Breast epithelium (tissue), 4 donors: ENCODE measurements at places on chromosomes 3 and 15. TPM values are rescaled to one million over a fixed set of nuclear protein-coding genes. Genes with fewer than 3 reads are reported as not detected.

HGD gene
- 5.1 TPM for total RNA-seq

CCR1 gene
- 4.3 TPM for total RNA-seq

SNRPA1 gene
- total RNA-seq = 26.4 TPM

RCCD1 gene
- total RNA-seq = 5.3 TPM

POLR2H gene
- 63.7 TPM for total RNA-seq

LEKR1 gene
- 1.6 TPM for total RNA-seq

DNA sequence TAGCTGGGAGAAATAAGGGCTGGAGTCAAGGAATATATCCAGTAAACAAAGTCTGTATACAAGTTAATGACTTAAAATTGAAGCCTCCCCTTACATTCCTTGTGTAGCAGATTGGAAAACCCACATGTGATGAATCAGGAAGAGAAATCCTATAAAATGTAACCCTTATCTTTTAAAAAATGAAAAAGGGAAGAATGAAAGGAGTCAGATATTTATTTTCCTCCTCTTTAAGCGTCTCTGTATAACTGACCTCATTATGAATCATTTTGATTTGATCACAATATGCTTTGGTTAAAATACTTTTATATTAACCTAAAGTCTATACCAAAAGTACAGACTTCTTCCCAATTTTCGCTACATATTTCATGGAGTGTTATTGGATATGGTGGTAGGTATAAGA is 316.3 kb upstream of the STAC start:
- no peaks in the 10 kb centered on the region for H3K4me1 ChIP-seq
- H3K4me3 ChIP-seq = no peak overlapping the region
- H3K27me3 ChIP-seq = no peaks in the 10 kb centered on the region
- no peaks in the 10 kb centered on the region for H3K36me3 ChIP-seq

DNA sequence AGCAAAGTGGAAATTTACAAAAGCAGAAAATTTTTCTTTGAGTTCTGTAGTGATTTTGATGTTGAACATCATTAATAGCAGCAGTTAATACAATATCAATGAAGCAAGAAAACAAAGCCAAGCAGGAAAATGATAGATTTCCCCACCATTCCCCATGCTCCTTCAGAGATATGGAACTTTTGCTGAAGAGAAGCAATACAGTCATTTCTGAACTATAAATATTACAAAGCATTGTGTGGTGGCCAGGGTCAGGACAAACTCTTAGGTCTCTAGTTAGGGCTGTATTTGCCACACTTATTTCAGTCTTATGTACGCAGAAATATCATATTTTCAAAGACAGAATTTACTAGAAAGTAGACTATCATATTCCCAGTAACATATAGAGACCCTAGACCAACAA is 88.8 kb upstream of the P3H2 start:
- H3K4me1 ChIP-seq = no peaks in the 10 kb centered on the region
- no peak overlapping the region for H3K4me3 ChIP-seq
- H3K27ac ChIP-seq = no peak overlapping the region
- H3K36me3 ChIP-seq = no peaks in the 10 kb centered on the region

- peak overlapping the region; percentile 49 for H3K4me3 ChIP-seq
- no peaks in the 10 kb centered on the region for H3K36me3 ChIP-seq
- peaks cover 25% of the 10 kb centered on the region for H3K27me3 ChIP-seq
- DNase-seq = no peak
- H3K27ac ChIP-seq = peak overlapping the region; percentile 14
Observed at GRCh38 chr15:36886701-36887100, 213.6 kb downstream of the MEIS2 start.

GRCh38 chr3:30659270-30660130 is 53.1 kb downstream of the TGFBR2 start:
- H3K27me3 ChIP-seq = no peaks in the 10 kb centered on the region
- H3K27ac ChIP-seq = peak overlapping the region; percentile 76
- no peak overlapping the region for H3K4me3 ChIP-seq
- no peak for DNase-seq
- H3K36me3 ChIP-seq = no peaks in the 10 kb centered on the region

GRCh38 chr3:191363221-191363620 is 32.9 kb upstream of the UTS2B start:
- H3K4me3 ChIP-seq = no peak overlapping the region
- no peaks in the 10 kb centered on the region for H3K4me1 ChIP-seq
- no peak for DNase-seq
- H3K27ac ChIP-seq = no peak overlapping the region
- H3K27me3 ChIP-seq = no peaks in the 10 kb centered on the region
- H3K36me3 ChIP-seq = peaks cover 4% of the 10 kb centered on the region

DNA sequence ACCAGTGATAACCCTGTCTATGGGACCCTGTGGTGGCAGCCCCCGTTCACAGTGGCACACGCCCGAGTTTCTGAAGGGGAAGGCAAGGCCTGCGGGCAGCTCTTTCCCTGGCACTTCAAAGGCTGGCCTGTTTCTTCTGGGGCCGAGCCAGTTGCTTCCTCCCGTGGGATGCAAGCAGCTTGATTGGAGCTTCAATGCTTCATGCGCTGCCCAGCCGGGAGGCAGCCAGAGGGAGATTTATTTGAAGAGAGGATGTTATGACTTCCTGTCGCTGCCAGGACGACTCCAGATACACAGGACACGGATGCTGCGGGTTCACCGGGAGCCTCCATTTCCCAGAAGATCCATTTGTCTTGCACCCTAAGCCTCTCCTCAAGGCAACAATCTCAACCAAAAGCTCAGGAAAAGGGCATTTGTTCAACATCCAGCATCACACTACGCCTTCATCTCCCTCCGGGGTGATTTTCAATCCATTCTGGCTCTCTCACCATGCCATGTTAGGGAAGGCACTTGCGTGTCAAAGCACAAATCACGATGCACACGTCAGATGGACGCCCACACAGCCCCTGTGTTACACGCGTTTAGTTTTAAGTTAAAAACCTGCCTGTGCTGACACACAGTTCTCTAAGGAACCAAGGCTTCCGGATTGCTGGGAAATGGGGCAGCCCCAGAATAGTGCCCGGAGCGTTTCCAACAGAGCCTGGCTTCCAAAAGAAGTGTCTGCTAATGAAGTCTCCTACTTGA is 330.2 kb downstream of the OCA2 start:
- DNase-seq = no peak
- no peak overlapping the region for H3K4me3 ChIP-seq
- no peaks in the 10 kb centered on the region for H3K36me3 ChIP-seq
- H3K27ac ChIP-seq = no peak overlapping the region
- H3K27me3 ChIP-seq = no peaks in the 10 kb centered on the region
- no peaks in the 10 kb centered on the region for H3K4me1 ChIP-seq

DNA sequence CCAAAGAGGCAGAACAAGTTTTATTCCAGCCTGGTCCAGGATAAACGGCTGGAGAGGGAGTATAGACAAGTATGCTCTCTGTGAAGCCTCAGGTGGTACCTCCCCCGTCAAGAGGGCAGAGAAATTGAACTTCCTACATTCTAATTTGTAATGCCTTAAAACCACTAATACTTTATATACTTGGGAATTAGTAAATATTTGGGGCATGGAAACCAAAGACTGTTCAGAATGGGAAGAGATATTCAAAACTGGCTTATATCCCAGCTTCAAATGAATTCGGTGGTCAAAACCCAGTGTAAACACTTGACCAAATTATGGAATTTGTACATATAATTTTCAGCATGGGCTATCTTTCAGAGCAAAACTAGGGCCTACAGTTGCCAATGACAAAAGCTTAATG is 122.6 kb downstream of the FBN1 start:
- H3K27ac ChIP-seq = no peak overlapping the region
- DNase-seq = no peak
- no peaks in the 10 kb centered on the region for H3K4me1 ChIP-seq
- no peaks in the 10 kb centered on the region for H3K27me3 ChIP-seq
- H3K4me3 ChIP-seq = no peak overlapping the region

DNA sequence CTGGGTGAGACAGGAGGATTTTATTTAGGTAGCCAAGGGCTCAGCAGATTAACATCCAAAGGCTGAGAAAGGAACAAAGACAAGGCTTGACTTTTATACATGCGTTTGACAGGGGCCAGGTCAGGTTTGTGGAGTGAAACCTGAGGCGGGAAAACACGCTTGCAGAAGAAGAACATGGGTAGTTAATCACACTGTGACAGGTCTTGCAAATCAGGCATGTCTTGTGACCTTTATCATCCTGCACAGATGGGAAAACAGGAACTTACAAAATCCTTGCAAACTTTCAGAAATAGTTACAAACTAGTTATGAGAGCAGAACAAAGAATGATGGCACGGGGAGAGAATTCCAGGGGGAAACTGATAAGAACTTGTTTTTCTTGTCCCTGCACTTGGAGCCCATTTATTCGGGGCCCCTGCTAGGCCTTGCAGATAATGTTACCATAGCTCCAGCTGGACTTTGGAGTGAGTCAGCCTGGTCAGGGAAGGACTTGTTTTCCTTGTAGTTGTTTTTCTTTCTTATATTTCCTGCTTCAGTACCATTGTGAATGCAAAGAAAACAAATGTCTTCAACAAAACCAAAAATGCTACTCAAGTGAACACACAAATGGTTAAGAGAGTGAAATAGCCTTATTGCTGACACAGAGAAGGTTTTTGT is 965.9 kb upstream of the ROBO1 start:
- H3K4me1 ChIP-seq = no peaks in the 10 kb centered on the region
- no peak for DNase-seq
- no peaks in the 10 kb centered on the region for H3K27me3 ChIP-seq
- H3K36me3 ChIP-seq = no peaks in the 10 kb centered on the region
- no peak overlapping the region for H3K4me3 ChIP-seq

GRCh38 chr3:179107617-179108016 is 36.0 kb upstream of the ZMAT3 start:
- H3K4me1 ChIP-seq = no peaks in the 10 kb centered on the region
- no peak overlapping the region for H3K4me3 ChIP-seq
- no peak overlapping the region for H3K27ac ChIP-seq
- no peaks in the 10 kb centered on the region for H3K36me3 ChIP-seq

- no peaks in the 10 kb centered on the region for H3K27me3 ChIP-seq
- H3K4me1 ChIP-seq = no peaks in the 10 kb centered on the region
- no peaks in the 10 kb centered on the region for H3K36me3 ChIP-seq
- DNase-seq = no peak
Observed at GRCh38 chr3:6860954-6861624, at the start of gene GRM7. Gene GRM7 (plus strand): TSS chr3:6861115.

DNA sequence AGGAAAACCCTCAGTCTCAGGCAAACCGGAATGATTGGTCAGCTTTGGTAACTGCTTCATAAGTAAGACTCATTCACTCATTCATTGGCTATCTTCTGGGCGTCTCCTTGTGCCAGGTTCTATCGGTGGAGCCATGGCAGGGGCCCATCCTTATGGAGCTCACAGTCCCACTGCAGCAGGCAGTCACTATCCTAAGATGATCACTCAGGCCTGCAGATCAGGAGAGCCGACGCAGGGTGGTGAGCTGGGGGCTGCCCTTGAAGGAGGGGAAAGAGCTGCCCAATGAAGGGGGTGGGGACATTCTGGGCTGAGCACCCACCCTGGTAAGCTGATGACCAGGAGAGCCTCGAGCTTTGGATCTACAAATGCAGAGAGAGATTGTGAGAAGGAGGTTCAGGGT is 20.5 kb upstream of the FGD5 start:
- no peaks in the 10 kb centered on the region for H3K36me3 ChIP-seq
- H3K4me1 ChIP-seq = no peaks in the 10 kb centered on the region
- no peak for DNase-seq
- H3K27me3 ChIP-seq = no peaks in the 10 kb centered on the region

- H3K36me3 ChIP-seq = no peaks in the 10 kb centered on the region
- H3K27ac ChIP-seq = no peak overlapping the region
- no peak overlapping the region for H3K4me3 ChIP-seq
- no peaks in the 10 kb centered on the region for H3K4me1 ChIP-seq
- H3K27me3 ChIP-seq = no peaks in the 10 kb centered on the region
Observed at GRCh38 chr3:50557915-50558314, 9.6 kb downstream of the C3orf18 start.

DNA sequence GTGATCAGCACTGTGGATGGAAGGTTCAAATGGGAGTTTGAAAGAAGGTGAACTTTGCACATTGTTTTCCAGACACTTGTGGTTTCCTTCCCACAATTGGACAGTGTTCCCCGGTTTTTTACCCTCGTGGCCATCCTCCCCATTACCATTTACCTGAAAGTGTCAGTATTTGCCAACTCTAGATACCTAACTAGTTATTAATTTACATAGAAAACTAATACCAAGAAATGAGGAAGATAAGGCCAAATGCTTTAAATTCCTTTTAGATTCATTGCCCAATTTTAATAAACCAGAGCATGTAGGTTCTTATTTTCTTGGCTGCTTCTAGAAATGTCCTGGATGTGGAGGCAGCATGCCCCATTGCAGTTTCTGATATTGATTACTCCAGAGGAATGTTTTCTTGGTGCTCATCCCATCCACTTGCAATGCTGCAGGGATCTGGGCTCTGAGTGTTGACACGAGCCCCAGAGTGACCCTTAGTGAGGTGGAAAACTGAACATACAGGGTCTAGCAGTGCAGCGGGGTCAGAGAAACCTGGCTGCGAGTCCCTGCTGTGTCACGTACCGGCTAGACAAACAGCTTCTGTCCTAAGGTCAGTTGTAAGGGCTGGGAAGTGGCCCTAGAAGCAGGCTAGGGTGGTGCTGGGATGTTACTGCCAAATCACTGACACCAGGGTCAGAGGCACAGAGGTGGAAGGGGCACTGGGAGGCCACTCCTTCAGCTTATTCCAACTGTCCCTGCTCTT is 23.5 kb downstream of the LSM3 start:
- no peaks in the 10 kb centered on the region for H3K36me3 ChIP-seq
- H3K27me3 ChIP-seq = no peaks in the 10 kb centered on the region
- H3K27ac ChIP-seq = peak overlapping the region; percentile 82
- H3K4me1 ChIP-seq = no peaks in the 10 kb centered on the region
- no peak overlapping the region for H3K4me3 ChIP-seq

- peaks cover 3% of the 10 kb centered on the region for H3K4me1 ChIP-seq
- no peak overlapping the region for H3K4me3 ChIP-seq
Observed at GRCh38 chr15:85760049-85760448, 34.7 kb downstream of the KLHL25 start.

- H3K27me3 ChIP-seq = no peaks in the 10 kb centered on the region
- no peaks in the 10 kb centered on the region for H3K4me1 ChIP-seq
- no peak for DNase-seq
- no peak overlapping the region for H3K27ac ChIP-seq
Observed at GRCh38 chr3:112857526-112857925, 10.9 kb upstream of the CD200R1L start.

DNA sequence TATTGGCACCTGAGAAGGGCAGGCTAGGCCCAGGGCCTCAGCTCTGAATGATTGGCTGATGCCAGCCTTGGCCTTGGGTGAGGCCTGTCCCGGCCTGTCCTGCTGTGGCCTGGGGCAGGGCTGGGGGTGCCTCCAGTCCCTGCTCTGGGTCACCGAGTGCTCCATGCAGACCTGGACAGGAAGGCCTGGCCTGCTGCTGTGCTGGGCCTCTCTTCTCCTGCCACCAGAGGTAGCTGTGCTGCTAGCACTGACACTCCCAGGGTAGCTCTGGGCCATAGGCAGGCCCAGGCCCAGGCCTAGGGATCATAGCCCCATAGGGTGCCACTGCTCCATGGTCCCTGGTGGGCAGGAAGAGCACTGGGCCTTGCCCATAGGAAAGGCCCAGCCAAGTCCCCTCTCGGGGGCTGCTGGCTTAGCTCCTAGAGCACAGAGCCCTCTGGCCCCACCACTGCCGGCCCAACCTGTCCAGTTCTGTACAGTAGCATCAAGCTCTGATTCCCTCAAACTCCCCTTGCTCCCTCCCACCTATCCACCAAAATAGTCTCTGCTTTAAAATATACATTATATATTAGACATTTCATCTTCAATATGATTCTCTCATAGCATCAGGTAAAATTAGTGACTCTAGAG is 18.2 kb downstream of the ABTB1 start:
- H3K4me3 ChIP-seq = no peak overlapping the region
- peak overlapping the region; percentile 16 for H3K27ac ChIP-seq
- DNase-seq = no peak
- H3K27me3 ChIP-seq = no peaks in the 10 kb centered on the region

- peak overlapping the region; percentile 61 for H3K27ac ChIP-seq
- no peak for DNase-seq
- no peaks in the 10 kb centered on the region for H3K4me1 ChIP-seq
- no peak overlapping the region for H3K4me3 ChIP-seq
Observed at GRCh38 chr15:92682741-92683510, 27.4 kb upstream of the FAM174B start.
